ENCODE measurements at places on chromosomes 12 and 14.
A peak's percentile ranks its signal among the peaks of the same experiment; 100 is the strongest.

- peak; percentile 50 for DNase-seq
Observed at GRCh38 chr14:98984719-98985041, 287.3 kb downstream of the BCL11B start.

DNA sequence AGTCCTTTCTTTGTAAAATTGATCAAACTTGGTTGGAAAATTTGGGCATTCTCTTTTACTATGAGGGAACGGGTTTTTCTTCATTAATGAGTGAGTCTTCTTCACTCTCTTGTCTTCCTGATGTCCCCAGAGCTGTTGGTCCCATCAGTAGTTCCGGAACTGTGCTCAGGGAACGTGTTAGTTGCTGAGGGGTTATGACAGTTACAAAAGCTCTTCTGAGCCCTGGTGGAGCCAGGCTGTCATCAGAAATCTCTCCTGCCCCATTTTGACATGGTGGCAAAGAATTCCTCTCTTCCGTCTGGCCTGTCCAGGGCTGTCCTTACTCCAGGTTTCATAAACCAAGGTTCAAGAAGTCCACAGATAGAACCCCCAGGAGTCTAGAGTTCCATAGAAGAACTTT, 208.5 kb downstream of the SLC41A2 start:
- DNase-seq, result no peak

- DNase-seq, result no peak
Observed at GRCh38 chr14:103607822-103608221, 21.2 kb upstream of the KLC1 start.

DNA sequence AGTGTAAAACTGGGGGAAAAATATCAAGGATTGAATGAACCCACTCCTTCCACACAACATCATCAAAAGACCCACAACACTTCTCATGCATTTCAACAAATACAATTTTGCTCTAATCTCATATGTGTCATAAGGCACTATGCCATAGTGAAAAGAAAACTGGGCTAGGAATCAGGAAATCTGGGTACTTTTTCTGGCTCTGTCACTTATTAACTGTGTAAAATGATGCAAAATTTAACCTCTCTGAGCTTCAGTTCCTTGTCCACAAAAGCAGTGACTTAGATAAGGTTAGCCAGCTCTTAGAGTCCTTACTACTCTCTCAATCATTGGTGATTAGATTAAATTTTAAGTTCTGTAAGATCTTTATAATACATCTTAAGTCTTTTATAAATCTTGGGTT, 250.5 kb upstream of the SOX5 start:
- DNase-seq, result no peak

DNA sequence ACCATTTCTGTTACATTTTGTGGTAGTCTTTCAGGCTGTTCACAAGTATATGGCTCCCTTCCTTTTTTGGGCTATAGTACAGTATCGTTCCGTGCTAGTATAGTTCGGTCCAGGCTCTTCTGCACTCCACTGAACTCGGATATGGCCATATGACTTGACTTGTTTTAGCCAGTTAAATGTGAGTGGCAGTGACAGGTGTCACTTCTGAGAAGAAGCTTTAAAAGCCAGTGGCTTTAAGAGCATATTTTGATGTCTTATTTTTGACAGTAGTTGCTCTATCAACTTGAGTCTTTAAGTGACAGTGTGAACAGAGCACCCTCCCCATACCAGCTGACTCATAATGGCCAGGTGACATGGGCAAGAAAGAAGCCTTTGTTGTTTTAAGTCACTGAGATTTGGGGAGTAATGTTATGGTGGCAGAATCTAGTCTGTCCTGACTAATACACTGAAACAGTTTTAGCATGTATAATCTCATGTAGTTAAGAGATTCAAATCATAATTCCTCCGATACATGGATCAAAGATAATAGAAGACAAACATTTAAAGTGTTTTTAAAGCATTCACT, 64.6 kb downstream of the ANO4 start:
- no peak for DNase-seq

DNA sequence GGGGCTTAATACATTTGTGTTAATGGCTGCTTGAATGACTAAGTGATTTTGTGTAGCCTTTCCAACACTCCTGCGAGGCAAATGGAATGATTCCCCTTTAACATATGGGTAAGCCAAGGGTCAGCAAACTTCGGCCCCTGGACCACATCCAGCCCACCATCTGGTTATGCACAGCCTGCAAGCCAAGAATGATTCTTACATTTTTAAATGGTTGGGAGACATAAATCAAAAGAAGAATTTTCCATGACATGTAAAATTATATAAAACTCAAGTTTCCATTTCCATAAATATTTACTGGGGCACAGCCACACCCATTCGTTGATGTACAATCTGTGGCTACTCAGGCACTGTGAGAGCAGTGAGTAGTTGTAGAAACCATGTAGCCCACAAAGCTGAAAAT, 9.0 kb downstream of the SLC8B1 start:
- DNase-seq, result no peak

DNA sequence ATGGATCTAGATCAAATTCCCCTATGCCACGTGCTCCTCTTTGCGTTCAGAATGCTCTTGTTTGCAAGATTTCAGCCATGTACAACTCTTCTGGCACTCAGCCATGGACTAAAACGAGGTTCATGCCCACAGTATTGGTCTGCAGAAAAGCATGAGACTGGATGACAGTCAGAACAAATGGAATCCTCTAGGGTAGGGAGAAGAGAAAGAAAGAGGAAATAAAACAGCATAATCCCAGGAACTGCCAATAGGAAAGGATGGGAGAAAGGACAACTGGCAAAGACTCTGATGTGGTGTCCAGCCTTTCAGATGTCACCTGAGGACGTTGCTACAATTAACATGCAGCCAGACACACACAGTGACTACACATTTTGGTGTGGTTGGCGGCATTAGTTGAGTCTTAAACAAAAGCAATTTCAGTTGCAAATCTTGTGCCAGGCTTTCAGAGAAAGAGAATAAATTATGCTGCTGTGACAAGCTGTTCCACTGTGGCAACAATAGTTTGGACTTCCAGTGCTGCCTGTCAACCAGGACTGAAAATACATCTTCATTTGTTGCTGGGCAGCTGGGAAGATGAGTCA, 338.0 kb downstream of the RGS6 start:
- DNase-seq, result no peak

DNA sequence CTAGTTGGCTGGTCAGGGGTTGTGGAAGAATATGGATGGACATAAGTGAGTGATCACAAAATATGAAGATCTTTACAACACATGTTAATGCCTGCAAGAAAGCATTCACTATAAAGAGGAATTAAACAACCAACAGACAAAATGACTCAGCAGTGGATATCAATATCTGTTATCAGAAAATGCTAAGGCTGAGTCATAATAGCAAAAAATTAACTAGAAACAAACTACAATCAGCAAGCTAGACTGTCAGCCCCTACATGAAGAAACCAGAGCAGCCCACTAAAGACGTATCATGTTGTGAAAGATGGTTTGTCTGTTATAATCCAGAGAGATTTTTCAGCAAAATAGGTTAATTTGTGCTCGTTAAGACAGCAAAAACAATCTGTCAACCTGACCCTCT, 472.9 kb downstream of the NELL2 start:
- no peak for DNase-seq

DNA sequence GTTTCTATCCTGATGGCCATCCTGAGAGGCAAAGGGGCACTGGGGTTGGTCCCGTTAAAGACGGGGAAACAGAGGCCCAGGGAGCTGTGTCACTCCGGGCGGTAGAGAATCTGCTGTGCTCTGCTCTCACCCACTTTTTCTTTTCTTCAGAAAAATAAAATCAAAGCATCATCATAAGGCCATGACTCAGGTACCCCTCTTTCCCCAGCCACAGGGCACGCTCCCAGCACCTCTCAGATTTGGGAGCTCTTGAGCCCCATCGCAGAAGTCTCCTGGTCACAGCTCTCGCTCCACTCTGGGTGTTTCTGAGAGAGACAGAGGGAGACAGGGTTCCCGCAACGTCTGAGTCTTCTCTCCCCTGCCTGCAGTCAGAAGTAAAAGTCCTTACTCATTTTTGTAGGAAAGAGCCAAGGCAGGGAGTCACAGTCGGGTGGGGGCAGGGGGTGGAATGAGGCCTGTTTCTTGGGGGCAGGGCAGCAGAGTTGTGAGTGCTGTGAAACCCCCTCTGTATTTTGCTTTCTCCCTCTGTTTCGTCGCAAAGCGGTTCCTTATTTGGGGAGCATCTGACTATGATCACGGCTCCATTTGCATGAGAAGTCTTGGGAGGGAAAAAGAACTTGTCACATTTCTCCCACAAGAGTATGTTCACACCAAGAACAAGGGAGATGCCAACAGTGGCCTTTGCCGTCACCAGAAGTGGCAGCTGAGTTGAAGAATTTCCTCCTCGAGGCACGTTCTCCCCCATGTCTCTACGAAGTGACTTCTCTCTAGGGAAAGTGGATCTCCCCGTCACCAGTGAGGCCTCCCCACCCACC, 139.0 kb downstream of the BCL11B start:
- DNase-seq, result no peak

- no peak for DNase-seq
Observed at GRCh38 chr12:109757671-109758265, 44.1 kb downstream of the FAM222A start.

- no peak for DNase-seq
Observed at GRCh38 chr12:115923851-115924250, 353.6 kb downstream of the MED13L start.

DNA sequence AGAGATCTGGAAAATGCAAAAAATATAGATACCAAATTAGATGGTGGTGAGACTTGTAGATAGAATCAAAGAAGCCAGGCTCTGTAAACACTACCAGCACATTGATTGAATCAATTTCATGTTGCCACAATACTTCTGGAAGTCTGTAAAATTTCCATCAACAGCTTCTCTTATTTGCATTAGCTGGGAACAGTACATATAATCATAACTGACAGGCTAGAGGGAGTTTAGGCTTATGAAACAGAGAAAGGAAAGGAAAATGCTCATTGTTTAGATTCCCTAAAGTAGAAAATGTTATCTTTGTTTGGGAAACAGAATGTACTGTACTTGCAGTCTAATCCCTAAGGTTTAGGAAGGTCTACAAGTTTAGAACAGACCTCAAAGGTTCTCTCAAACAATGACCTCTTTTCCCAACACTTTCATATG, 335.2 kb downstream of the CEP128 start:
- no peak for DNase-seq

DNA sequence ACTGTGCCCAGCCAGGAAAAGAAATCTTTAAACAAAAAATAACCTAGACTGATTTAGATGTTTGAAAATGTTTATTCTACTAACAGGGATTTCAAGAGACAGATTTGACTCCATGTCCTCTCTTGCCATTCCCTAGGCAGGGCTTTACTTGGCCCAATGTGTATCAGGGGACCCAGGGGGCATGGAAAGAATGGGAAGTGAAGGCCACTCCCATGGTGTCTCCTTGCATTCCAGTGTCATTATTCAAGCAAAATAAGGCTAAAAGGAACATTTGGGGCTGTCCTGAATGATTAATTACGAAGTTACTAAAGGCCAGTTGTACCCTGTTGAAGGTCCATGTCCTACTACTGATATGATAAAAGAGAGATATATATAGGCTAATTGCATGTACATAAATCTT, 151.9 kb upstream of the ATF7IP start:
- no peak for DNase-seq

GRCh38 chr14:101192661-101193000, 289.1 kb upstream of the RTL1 start:
- DNase-seq, result no peak
